Stimulated activated CD4-positive, alpha-beta T cell treated with anti-CD3 and anti-CD28 coated beads, Interleukin-2, amount 100 ng/mL, for 24 hours (primary cell): ENCODE measurements at places on chromosomes 11 and 22.

- DNase-seq = no peak
Observed at GRCh38 chr11:15258433-15259165, 143.9 kb downstream of the INSC start.

GRCh38 chr11:110031171-110031570, 62.0 kb upstream of the ZC3H12C start:
- DNase-seq = no peak

GRCh38 chr11:72546866-72547265, 112.5 kb upstream of the CLPB start:
- no peak for DNase-seq

- DNase-seq = no peak
Observed at GRCh38 chr11:13073119-13073981, 64.2 kb downstream of the RASSF10 start.

DNA sequence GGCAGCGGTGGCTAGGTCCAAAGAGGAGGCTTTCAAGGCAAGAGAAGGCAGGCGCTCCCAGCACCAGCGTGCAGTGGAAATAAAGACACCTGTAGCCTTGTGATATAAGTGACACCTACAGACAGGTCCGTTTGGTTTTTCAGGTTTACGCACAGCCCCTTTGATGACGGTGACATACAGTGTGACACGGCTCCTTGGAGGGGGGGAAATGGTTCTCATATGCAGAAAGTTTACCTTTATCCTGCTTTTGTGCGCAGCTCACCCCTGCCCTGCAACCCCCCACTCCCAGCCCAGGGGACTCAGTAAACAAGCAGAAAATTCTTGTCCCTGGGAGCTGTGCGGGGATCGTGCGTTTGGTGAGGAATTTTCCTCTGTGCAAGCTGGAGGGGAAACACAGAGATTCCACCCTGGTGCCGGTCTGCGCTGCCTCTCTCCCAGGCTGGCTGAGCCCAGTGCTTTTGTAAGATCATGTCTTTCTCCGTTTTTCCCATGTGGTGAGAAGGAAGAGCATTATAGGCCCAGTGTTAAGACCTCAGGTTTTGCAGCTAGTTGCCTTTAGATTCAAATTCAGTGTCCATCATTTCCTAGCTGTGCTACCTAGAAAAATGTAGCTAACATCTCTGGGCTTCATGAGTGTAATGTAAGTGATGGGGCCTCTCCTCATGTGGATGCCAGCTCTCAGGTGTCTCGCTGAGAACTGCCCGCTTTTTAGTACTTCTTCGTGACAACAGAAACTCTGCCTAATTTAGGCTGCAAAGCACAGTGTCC, at the start of gene ELF5:
Gene ELF5 (minus strand): TSS at position 113 of the 768 bp plus-strand sequence. CDS start 8,045 bp downstream, outside the sequence.
- no peak for DNase-seq

- no peak for DNase-seq
Observed at GRCh38 chr11:36854875-36855274, 256.8 kb upstream of the RAG2 start.

DNA sequence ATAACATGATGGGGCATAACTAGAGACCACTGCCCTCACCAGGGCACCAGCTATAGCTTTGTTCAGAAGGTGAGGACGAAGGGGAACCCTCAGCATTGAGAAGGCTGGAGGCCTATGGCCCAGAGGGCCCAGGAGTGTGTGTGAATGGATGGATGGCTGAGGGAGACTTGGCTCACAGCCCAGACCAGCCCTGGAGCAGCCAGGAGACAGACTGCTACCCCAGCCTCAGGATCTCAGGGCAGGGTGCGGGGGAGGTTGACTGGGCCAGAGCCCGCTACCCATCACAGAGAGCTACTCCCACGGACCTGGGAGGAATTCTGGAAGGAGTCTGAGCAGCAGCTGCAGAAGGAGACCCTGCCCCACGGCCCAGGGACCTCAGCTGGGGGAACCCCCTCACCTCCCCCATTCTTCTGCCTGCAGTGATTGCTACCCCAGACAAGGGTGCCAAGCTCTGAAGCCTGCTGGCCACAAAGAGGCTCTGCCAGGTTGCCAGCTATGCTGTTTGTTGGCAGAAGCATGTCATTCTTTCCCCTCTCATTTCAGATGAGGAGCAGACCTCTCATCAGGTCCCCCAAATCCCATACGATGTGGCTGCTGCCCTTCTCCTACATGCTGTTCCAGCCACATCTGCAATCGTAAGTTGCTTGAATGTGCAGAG, 5.4 kb upstream of the CSDC2 start:
- no peak for DNase-seq
